ENCODE measurements at places on chromosomes 4 and X.

GRCh38 chr4:126470862-126471261, 1156.1 kb downstream of the FAT4 start:
- DNase-seq: no peak

- DNase-seq: no peak
Measured at GRCh38 chr4:2647403-2648158, 108.6 kb downstream of the TNIP2 start.

GRCh38 chrX:150688911-150689451, 4.2 kb upstream of the MTMR1 start:
- no peak for DNase-seq

DNA sequence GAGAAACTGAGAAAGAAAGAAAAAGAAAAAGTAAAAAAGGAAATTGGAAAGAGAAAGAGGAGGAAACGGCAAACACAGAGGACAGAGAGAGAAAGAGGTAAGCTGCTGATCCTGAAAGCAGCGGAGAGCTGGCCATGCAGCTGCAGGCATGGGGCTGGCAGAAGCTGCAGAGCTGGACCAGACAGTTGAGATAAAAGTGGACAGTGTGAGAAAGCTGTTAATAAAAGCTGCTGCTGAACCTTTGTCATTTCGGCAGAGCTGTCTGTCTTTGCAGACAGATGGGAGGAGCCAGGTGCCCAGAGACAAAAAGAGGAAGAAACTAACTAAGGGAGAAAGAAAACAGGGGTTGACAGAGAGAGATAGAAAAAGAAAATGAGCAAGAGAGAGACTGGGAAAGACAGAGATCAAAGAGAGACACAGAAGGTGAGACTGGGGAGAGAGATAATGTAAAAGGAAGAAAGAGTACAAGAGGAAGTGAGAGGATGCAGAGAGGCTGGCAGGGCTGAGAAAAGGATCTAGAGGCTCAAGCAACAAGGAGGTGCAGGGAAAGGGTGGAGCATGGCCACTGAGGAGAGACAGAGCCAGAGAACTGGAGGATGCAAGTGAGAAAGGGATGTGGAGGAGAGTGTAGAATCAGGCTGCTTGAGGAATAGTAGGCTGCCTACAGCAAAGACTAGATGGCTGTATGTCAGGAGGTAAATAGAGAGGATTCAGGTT, 376.8 kb upstream of the FGF16 start:
- DNase-seq: no peak

DNA sequence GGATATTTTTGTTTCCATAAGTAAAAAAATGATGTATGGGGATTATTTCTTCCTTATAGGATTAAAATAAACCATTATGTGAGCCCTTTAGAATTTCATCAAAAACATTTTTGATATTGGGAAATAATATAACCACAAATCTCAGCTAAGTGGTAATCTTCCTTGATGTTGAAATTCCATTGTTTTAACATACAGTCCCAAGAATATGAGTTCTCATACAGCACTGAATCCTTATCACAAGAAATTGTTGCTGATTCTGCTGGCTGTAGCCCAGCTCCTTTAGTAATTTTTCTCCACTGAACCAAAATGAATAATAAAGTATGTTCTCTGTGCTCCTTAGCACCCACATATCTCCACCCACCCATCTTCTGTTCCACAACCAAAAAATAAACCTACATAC, 41.9 kb upstream of the FAM47B start:
- DNase-seq: no peak

DNA sequence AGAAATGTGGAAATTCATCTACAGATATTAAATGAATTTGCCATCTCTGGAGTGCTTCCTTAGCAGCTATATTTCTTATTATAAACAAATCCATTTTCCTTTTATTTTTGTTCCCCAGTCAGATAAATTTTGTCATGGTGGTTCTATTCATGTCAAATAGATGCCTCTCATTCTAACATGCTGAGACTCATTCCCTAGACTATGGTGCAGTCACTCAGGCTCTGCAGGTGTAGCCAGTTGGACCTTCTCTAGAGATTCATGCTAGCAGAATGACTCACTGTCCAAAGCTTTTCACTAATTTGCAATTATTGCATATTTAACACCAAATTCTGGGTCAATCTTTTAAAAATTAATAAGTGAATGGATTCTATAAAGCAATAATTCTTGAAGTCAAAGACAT, 1392.7 kb downstream of the PCDH7 start:
- no peak for DNase-seq

DNA sequence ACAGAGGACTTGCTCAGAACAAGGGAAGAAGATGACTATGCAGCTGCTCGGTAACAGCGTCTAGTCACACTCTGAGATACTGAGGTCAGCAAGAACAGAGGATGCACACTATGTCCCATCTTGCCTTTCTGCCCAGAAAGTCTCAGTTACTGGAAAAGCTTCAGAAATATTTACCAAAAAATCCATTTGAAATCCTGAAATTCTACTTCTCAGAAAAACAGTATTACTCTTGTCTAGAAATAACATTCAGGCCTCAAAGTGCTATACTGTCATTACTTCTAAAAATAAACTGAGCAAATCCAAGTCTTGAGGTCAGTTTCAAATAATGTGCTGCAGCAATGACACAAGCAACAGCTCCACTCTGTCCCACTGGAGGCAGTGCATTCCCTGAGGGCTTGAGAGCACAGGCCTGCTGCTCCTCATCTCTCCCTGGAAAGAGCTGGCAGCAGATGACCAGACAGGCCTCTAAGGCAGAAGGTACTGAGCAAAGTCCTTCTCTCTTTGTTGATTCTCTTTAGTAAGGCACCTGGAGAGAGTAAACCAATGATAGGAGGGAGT, 76.9 kb downstream of the CAMK2D start:
- DNase-seq: no peak

GRCh38 chr4:82275431-82276331, 98.1 kb downstream of the HNRNPD start:
- no peak for DNase-seq

DNA sequence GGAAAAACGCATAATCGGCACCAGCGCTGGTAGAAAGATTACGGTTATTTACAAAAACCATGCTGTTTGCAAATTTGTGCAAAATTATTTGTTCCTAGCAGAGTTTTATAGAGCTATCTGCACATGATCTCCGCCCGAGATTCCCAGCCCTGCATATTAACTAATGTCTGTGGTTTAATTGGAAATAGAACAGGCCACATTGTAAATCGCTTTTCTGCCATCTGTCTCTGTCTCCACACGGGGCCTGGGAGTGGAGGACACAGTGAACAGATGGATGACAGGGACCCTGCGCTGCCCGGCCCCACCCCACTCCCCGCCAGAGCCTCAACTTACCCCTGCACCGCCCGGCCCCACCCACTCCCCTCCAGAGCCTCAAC, 126.9 kb downstream of the FAM53A start:
- no peak for DNase-seq

DNA sequence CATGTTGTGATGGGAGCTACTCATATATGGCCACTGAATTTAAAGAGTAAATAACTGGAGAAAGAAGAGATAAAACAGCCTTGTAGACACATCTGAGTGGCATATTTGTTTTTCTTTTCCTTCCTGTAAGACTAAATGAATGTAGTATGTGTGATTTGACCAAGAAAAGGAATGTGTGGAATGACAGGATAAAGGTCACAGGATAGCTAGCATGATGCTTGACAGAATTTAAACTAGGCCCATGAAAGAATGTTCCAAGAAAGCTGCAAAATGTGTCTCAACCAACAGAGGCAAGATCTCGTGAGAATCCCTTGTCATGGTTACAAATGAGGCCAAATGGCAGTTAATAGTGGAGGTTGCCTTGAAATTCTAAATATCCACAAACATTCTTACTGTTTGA, 137.0 kb downstream of the KCNIP4 start:
- DNase-seq: no peak

DNA sequence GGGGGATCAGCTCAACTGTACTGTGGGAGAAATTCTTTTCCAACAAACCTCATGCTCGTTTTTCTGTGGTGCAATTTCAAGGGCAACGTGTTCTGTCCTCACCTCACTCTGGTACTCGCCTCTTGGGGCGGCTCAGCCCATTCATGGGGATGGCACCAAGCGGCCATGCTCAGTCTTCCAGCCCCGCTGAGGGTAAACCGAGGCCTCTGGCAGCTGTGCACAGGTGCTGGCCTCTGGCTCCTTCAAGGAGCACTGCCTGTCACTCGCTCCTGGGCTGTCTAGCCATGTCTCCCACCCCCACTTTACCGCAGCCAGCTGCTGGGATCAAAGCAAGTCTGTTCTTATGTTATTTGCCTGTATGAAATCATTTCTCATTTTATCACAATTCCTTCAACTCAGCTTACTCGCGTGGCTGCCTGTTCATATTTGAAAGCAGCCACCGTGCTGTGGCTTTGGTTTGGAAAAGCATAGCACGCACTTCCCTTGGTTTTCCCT, 70.2 kb downstream of the MTMR1 start:
- DNase-seq: no peak

GRCh38 chrX:139720979-139721378, 13.0 kb upstream of the MCF2 start:
- DNase-seq: no peak

DNA sequence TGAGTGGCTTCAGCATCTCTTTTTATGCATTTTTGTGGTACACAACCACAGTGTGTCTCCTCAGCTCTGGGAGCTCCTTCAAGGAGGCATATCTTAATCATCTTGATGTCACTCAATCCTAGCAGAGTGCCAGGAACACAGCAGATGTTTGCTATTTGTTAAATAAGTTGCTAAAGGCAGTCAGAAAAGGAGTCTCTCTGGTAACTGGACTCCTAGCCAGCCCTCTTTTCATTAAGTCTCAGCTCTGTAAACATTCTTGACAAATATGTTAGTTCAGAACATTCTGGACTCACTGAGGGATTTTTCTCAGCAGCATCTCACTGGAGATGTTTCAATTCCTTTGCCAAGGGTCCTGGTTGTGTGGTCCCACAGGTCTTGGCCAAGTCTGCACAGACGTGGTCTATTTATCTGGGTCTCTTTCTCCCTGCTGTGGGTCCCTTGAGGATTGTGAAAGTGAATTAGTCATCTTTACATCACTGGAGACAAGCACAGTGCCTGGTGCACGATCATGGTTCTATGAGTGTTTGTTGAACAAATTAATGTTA, 20.3 kb upstream of the FAM9C start:
- DNase-seq: no peak

DNA sequence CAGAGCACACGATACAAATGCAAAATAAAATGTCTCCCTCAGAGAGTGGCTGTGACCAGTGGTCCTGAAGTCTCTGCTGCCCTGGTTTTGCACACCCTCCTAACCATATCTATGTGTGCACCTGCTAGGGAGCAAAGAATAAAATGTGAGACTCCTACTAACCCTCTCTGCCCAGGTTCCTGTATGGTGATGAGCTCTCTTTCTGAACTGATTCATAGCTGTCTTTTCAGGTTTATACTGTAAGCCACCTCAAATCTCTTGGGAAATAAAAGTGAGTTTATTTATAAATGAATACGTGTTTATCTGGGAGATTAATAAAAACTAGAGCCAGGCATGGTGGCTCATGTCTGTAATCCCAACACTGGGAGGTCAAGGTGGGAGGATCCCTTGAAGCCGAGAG, 126.0 kb upstream of the RBPJ start:
- no peak for DNase-seq

- DNase-seq: no peak
Measured at GRCh38 chrX:115589419-115589818, 28.4 kb downstream of the PLS3 start.

- DNase-seq: no peak
Measured at GRCh38 chr4:188190461-188190860, 51.2 kb downstream of the TRIML1 start.

GRCh38 chrX:107851215-107851614, 25.5 kb downstream of the MID2 start:
- DNase-seq: no peak

DNA sequence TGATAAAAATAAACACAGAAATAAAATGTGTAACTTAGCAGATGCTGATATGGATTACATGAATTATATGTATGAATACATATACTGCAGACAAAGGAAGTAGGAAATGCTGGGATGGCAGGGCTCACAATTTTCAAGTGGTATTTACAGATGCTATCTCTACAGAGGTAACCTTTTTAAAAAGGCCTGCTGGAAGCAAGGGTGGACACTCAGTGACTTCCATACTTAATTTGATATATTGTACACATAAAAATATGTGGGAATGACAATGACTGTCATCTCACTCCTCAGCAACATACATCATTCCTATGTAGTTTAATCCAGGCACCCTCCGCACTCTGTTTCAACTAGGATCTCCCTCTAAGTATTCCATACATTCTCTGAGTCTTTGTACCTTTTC, 452.9 kb downstream of the DTHD1 start:
- no peak for DNase-seq

DNA sequence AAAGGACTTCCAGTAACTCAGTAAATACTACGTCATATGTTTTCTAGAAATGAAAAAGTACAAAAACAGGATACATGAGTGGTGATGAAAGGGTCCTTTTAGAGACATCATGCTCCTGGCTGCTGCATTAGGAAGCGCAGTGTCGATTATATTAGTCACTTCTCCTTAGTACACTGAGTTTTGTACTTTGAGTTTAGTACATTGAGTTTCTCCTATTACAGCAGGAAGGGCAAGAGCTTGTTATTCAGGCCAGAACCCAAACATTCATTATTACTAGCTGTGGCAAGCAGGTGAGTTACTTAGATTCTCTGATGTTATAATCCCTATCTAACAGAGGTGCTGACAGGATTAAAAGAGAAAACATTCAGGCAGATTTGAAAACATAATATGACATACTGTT, 21.3 kb downstream of the RPGR start:
- DNase-seq: no peak

DNA sequence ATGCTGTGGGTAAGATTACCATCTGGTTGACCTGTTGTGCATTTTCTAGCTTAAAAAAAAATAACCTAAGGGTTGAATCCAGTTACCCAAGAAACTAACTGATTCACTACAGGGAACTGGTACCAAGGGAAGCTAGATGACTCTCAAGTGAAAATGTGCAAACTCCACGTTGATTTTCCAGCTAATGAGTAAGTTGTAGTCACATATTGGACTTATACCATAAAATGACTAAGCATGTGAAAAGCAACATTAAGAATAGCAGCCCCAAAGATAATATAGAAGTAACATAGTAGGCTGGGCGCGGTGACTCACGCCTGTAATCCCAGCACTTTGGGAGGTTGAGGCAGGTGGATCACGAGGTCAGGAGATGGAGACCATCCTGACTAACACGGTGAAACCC, 270.9 kb downstream of the SPRY1 start:
- DNase-seq: no peak

GRCh38 chrX:25066131-25066530, 50.4 kb upstream of the ARX start:
- no peak for DNase-seq

GRCh38 chr4:158162631-158163030, 10.2 kb downstream of the GASK1B start:
- DNase-seq: no peak

DNA sequence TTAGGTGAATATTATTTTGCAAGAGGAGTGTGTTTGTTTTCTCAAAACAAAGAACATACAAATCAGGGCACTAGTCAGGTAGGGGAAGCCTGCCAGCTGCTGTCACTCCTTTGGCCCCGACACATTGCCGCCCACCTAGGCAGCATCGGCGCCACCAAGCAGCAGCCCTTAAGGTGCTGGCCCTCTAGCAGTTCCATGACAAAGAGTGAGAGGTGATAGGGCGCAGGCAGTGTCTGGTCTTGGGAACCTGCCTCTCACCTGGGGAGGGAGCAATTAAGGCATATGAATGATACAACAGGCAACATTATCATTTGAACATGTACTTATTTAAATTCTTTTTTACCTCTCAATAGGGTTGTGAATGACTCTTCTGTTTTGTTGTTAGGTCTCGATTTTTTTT, 135.1 kb downstream of the PLS3 start:
- no peak for DNase-seq

- DNase-seq: peak; percentile 85
Measured at GRCh38 chr4:1249148-1249730, 309 bp upstream of the CTBP1 start.

- no peak for DNase-seq
Measured at GRCh38 chr4:178577933-178578332, 1135.7 kb upstream of the AGA start.

Measured in CD4-positive, alpha-beta T cell treated with Interleukin-15 for 1 hour (primary cell).